Foreskin keratinocyte (primary cell): ENCODE measurements at places on chromosomes 16 and 17.
A peak's percentile ranks its signal among the peaks of the same experiment; 100 is the strongest.

DNA sequence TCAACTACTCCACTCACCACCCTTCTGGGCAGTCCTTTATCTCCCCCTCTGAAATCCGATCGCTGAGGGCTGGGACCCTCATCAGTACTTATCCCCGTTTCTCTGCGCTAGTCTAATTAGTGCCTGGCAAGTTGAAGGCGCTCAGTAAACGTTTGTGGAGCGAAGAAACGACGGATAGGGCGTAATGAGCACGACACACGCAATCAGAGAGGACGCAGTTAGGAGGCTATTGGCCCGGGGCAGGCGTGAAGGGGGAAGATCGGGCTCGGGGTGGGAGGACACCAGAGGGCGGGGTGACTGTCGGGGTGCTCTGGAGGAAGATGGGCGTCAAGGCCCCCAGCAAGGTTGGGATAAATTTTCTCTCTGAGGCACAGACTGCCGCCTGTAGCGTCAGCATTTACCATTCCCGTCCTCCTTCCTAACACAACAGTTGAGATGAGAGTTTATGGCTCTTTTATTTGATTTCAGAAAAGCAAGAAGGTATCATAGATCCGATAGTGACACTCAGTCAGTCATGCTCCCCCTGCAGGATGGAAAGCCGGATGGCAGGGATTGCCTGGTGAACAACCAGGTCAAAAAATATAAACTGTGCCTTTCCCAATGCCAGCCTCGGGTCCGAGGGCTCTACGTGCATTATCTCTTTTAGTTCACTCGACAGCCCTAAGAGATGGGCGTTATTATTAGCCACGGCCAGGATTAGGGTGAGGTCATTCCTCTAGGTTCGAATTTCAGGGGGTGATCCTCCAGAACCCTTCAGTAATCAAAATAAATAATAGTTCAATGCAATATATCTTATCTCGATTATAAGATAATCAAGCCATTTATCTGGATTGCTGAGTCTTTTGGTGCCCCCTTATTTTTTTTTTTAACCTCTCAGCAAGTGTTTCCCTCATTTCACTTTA is 9.5 kb upstream of the ARL4D start:
- DNase-seq, result peak; percentile 79

GRCh38 chr17:61616783-61617182 is 25.8 kb upstream of the NACA2 start:
- DNase-seq, result no peak

- no peak for DNase-seq
Observed at GRCh38 chr16:19882186-19882585, 2.5 kb downstream of the GPRC5B start.

DNA sequence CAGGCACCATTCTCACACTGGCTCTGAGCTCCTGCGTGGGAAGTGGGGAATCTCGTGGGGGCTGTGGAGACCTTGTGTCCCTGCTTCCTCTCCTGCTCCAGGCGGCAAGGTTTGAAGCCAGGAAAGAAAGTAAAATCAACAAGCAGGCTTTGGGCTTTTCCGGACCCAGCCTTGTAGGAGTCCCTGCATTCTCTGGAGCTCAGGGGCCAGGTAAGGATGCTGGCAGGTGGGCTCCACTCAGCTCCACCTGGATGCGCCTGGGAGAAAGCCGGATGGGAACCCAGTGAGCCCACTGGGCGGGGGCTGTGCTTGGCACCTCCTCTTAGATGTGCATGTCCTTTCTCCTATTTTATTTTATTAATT is 362.5 kb downstream of the SEC14L1 start:
- no peak for DNase-seq

GRCh38 chr16:83661656-83662055 is 146.1 kb upstream of the HSBP1 start:
- DNase-seq, result peak; percentile 89

DNA sequence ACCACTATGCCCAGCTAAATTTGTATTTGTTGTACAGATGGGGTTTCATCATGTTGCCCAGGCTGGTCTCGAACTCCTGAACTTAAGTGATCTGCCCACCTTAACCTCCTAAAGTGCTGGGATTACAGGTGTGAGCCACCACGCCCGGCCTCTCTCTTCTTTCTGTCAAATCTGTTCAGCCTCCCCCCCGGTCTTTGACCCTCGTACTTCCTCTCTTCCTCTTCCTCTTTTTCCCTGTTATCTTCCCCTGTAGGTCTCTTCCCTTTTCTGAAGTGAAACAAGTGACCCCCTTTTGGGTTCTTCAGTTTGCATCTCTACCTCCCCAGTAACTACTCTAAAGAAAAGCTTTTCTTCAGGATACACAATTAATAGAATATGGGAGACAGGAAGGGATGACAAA is 31.7 kb upstream of the DHX40 start:
- no peak for DNase-seq

DNA sequence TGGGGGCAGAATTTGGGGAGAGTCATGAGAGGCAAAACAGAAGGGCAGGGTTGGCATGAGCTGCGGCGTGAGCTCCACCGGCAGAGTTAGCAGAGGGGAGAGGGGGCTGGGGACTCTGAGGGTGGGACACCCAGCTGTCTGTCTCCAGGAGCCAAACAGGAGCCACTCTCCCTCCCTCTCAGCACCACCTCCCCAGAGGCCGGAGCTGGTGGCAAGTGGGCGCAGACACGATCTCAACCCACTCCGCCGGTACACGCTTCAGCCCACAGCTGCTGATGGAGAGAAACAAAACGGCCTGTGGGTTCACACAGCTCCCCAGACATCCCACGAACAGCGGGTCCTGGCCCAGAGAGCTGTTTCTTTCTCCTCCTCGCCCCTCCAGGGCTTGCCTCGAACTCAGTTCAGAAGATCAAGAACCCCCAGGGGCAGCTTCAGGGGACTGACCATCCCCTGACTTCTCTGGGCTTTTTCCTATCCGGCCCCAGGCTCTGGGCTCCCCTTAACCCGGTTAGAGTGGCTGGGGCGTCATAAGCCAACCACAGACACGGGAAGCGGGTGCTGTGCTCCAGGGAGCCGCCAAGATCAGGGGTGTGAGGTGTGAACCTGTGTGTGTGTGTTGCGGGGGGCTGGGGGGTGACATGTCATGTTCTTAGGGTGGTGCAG is 7.6 kb downstream of the RHBDF2 start:
- no peak for DNase-seq

- DNase-seq, result no peak
Observed at GRCh38 chr16:6274351-6274750, 1058.3 kb upstream of the RBFOX1 start.

GRCh38 chr17:59435238-59435637 is 103.8 kb downstream of the YPEL2 start:
- DNase-seq, result peak; percentile 87

DNA sequence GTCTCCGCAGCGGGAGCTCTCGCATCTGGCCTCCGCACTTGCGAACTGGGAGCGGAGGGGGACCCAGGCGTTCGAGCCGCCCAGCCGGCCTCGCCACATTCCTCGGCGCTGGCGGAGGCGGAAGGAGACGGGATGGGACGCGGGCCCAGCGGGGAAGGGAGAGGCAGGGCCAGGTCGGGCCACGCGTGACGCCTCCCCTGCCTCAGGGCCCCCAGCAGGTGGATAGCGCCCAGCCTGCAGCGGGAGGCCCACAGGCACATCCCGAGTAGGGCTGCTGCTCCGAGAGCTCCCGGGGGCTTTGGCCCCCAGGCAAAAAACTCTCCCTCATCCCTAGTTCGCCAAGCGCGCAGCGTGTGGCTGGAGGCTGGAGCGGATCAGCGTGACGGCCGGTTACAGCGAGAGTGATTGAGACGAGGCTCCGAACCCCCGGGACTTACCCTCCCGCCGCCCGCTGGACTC is 800 bp downstream of the PLEKHH3 start:
- DNase-seq, result no peak

- DNase-seq, result peak; percentile 39
Observed at GRCh38 chr16:68445458-68445857, 2.9 kb downstream of the SMPD3 start.

DNA sequence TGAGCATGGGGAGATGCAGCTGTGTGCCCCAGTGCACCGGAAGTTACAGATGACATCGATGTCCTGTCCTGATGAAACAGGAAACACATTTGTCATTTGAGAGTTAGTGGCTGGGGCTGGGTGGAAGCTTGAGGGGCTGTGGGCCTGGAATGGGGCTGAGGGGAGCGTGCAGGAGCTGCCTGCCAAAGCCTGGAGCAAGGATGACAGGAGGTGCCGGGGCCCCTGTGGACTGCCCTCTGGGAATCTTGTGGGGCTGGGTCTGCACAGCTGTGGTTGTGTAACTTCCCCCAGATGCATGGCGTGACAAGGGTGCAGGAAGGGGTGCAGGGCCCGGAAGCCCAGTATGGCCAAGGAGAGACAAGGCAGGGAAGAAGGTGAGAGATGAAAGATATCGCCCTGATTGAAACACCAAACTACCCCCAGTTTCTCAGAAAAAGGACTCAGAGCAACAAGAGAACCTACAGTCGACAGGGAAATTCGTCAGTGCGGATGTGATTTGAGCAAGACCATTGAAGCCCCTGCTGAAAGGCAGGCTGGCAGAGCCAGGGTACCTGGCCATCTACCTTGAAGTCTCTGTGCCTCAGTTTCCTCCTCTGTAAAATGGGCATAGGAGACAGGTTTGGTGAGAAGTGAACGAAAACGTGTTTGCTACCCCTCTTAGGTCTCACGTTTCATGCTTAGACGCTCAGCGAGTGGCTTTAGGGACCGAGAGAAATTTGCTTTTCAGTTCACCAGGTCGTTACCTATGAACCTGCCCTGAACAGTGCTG is 8.8 kb downstream of the MMP25 start:
- no peak for DNase-seq

DNA sequence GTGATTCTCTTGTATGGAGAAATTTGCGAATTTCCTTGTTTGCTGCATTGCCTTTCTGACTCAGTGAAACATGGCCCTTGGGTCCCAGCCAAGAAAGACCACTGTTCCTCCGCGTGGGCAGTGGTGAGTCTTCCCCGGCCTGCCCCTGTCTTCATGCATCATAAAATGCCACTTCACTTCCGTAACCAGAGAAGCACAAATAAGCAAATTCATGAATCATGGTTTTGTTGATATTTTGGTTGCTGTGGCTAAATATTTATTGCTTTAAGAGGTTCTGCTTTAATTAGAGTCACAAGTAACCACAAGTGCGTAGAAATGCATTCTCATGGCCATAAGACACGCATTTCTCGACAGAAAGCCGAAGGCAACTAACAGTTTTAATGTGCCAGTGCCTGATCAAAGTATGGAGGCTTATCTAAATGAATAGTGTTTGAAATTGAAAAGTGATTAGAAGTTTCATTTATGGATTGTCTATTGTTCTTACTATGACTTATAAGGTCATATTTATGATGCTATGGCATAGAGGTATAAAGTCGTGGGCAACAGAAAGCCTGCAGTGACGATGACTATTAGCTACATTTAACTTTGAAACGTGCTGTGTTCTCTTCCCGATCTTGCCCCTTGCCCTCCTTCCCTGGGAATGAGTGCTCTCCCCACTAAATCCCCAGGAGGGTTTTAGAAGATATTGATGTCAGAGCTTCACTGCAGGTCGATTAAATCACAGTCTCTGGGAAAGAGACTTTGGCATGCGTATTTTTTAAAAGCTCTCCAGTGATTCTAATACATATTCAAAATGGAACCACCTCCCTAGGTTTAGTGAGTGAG is 76.0 kb downstream of the WIPI1 start:
- no peak for DNase-seq

DNA sequence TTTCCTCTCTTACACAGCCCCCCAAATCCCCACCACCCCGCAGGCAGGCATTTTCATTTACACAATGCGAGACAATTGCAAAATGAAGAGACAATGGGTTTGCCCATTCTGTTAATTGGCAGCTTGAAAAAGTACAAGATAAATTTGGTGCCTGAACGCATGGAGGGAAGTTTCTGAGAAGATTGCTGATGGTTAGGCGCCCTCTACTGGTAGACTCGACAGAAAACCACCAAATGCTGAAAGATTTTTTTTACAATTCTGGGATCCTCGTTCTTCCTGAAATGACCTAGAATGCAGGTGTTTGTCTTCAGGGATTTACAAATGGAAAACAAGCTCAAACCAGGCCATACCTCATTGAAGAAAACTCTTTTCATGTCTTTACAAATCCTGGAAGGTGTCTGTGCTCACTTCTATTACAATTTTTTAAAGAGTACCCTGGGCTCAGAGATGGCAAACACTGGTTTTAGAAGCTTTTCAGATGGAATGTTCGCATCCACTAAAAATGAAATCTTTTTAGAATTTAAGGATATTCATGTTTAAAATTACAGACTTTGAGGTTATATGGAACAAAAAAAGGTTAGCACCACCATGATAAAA is 338.5 kb downstream of the PMP22 start:
- peak; percentile 29 for DNase-seq

GRCh38 chr16:24943471-24943870 is 71.7 kb downstream of the ARHGAP17 start:
- no peak for DNase-seq

- no peak for DNase-seq
Observed at GRCh38 chr17:50649042-50649908, 14.6 kb downstream of the ABCC3 start.

- no peak for DNase-seq
Observed at GRCh38 chr16:8892101-8892575, 10.0 kb downstream of the LITAFD start.

DNA sequence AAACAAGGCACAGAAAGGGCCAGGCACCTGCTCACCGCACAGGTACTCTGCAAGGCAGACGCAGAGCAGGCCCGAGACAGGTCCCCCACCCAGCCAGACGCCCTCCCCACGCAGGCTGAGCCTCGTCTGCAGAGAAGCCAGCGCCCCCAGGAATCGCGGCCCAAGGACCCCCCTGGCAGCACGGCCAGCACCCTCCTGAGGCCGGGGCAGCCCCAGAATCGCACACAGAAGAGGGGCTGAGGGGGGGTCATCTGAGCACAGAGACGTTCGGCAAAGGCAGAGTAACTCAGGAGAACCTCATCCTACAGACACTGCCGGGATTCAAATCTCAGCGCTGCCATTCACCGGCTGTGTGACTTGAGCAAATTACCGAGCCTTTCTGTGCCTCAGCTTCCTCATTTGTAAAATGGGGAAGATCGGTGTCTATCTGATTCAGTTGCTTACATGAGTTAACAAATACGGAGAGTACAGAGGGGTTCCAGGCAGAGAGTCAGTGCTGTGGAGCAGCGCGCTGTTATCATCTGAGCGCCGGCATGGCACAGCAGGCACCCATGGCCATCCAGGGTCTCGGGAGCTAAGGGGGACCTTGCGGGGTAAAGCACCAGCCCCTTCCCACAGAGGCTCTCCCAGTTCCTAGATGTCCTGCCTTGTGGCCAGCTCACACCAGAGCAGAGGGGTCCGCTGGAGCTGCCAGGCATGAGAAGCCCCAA is 10.4 kb downstream of the EMC6 start:
- no peak for DNase-seq

DNA sequence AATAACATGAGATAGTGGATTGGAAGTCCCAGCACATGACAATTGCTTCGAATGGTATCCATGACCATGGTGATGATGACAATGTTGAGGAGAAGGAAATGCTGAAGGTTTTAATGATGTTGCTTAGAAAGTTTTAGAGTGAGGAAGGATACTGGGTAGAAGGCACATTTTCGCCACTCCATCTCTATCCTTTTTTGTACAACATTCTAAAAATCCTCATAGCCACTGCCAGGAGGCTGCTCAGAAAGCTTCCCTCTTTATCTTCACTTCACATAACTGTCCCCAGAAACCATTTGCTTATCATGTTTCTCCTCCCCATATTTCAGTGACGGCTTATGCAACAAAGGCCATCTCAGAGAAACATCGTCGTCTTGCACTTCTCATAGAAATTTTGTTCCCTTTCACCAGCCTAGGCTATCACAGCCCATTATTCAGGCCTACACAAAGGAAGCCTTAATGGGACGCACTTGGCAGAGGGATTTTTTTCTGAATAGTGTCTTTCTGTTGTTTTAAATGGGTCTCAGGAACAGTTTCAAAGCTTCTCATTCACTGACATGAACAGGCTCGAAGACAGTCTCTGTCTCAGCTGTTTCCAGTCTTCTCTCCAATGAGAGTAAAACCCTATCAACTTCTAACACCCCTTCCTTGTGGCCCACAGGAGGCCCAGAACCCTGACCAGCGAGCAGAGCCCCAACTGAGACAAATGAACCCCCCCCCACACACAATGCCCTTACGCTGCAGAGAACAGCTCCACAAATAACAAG is 506.7 kb downstream of the HAPSTR1 start:
- DNase-seq, result no peak
